ENCODE measurements at places on chromosomes 4 and X.

- DNase-seq, result no peak
These were observed 73.3 kb upstream of the PPP3CA start for GRCh38 chr4:101420661-101421060.

DNA sequence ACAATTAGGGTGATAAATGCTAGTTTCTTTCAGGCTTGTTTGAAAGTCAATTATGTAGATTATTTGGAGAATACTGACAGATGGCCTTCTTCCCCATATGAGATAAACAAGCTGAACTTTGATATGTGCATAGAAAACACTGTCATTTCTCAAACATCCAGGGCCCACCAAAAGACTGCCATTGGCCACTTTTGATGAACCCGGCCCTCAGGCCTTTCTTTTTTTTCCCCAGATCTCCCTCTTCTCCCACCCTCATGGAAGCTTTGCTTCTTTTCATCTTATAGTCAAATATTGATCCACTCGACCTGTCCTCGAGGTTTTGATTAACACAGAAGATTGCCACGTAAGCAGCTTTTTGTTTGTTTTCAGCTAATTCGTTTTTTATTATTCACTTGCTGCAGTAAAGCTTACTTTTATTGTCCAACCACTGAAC is 377.4 kb downstream of the SMARCA1 start:
- DNase-seq, result no peak

DNA sequence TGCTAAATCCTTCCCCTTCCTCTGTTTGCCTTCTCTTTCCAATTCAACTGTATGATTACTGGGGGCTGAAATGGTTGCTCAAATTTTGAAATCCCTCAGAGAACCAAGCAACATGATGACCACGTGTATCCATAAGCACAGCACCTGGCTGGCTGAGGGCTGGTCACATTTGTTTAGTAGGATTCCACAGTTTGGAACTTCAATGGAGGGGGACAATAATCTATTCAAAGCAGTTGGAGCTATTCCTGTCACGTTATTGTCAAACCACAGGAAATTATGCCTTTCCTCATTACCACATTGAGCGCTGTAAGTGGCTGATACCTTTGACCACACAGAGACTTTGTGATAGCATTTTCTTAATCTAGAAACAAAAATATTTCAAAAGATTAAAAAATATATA is 7.0 kb downstream of the TMSB4X start:
- peak; percentile 61 for DNase-seq

DNA sequence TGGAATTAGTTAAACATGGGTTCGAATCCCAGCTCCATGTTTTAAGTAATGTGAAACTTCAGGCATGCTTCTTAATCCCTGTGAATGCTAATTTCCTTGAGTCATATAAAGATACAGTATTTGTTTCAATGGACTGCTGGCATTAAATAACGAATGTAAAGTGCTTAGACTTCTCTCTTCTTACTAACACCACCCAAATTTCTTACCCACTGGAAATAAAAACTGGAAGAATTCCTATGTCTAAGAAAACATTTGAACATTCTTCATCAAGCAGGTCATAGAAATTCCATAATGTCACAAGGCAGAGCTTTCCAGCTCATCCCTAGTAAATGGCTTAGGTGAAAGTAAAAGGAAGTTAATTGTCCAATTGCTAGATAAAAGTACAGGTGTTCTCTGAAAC is 172.5 kb downstream of the ANK2 start:
- no peak for DNase-seq

DNA sequence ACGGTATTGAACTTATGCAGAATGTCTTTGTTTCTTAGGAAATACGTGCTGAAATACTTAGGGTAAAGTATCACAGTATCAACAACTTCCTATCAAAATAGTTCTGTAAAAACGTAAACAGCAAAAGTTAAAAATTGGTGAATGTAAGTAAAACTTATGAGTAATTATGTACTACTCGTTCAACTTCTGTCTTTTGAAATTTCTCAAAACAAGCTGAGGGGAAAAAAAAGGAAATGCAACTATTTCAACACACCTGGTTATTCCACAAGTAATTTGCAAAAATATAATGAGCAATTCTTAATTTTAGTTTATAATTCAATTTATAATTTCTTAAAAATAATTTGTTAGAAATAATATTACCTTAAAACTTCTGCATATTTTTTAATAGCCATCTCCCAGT is 8.3 kb downstream of the PPID start:
- no peak for DNase-seq

DNA sequence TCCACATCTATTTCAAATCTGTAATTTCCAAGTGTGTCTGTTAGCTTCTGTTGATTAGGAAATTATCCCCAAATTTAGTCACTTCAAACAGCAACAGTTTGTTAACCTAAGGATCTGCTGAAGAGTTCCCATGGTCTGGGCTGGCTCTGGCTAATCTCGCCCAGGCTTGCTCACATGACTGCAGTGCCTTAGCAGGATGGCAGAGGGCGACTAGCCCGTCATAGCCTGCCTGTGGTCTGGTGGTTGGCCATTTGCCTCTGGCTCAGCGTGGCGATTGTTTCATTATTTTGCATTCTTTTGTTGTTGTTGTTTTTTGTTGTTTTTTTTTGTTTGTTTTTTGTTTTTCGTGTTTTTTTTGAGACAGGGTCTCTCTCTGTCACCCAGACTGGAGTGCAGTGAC is 264.0 kb downstream of the TRIML1 start:
- peak; percentile 1 for DNase-seq

GRCh38 chr4:137535718-137536117 is 3.4 kb upstream of the PCDH18 start:
- no peak for DNase-seq

GRCh38 chr4:53589511-53589910 is 1.8 kb downstream of the LNX1 start:
- no peak for DNase-seq

DNA sequence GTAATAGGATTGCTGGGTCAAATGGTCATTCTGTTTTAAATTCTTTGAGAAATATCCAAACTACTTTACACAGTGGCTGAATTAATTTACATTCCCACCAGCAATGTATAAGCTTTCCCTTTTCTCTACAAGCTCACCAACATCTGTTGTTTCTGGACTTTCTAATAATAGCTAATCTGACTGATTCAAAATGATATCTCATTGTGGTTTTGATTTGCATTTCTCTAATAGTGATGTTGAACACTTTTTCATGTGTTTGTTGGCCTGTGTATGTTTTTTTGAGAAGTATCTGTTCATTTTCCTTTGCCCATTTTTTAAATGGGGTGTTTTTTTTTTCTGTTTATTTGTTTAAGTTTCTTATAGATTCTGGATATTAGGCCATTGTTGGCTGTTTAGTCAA is 659.0 kb upstream of the GNPDA2 start:
- no peak for DNase-seq

DNA sequence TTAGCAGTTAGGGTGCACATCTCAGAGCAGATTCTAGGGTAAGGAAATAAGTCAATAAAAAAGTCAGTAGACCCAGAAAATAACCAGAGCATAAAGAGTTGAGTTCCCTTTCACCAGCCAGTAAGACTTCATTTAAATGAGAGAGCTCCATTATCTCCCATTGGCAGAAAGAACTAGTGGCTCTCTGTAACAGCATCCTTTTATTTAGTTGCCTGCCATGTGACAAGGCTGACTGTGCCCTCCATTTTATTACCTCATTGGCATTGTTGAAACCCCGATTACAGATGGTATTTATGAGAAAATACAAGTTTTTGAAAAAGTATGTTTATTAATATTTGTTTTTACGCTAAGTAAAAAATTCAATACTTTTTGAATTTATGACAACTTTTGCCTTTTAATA is 859.5 kb upstream of the NDST4 start:
- no peak for DNase-seq

GRCh38 chr4:180581061-180581460 is 1662.1 kb upstream of the TENM3 start:
- no peak for DNase-seq

DNA sequence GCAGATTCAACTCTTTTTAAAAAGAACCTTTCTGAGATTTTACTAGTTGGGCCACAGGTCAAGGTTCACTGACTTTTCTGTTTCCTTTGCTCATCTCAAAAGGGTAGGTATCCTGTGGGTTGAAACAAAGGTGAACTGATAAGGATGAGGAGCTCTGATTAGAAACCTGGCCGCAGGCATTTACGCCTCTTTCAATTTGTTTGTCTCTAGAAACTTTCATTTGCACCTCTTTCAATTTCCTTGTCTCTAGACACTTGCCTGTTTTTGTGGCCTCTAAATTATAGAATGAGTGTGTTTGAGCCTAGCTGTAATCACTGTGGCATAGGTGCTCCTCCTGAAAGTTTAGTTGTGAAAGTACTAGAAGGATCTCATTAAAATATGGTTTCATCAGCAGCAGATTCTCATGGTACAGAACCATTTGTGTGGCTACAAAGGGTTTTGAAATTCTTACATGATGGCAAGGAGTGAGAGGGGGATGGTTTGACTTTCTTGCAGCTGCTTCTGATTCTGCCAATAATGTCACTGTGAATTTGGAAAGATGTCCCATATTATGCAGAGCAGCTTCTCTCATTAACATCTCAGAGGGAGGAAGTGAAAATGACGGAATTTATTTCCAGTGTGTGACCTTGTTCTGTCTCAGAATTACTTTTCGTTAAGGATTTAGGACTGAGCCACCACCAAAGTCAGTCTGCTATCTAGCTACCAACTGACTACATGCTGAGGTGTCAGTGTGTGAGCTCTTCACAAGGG is 142.2 kb downstream of the SH2D1A start:
- no peak for DNase-seq

DNA sequence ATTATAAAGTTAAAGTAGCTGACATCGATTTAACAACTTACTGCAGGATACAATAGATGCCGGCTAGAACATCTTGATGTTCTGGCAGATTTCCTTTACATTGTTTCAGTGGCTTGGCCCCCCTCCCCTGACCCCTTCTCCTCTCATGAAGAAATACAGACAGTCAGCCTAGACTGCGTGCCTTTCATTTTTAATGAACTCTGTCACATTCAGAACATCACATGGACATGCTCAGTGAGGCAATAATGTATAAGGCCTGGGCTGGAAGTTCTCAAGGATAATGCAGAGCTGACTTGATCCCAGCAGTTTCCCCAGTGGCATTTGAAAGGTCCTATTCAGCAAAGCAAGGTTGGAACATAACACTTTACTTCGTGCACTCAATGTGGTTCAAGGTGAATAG is 239.2 kb downstream of the ANK2 start:
- DNase-seq, result no peak

DNA sequence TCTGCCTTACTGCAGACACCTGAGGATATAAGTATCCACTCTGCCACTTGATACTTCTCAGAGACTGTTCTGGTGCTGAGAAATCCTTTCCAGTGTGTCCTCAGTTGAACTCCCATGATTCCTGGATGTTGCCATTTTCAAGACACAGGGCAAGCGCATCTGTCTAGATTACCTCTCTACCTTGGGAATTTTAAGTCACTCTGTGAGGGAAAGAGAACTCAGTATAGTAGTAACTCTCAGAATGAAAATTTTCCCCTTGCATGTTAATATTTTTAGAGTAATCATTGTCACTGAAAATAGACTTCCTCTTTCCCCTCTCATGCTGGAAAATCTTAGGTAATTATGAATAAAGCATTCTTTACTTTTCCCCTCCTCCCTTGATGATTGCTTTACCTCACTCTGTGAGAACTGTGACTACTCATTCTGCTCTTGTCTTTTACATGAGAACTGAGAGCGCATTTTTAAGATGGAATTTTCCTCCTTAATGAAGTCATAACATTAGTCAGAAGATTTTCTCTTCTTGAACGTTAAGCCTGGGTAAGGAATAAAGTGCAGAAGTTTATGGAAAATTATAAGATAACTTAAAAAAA is 45.0 kb downstream of the TET2 start:
- DNase-seq, result peak; percentile 24

DNA sequence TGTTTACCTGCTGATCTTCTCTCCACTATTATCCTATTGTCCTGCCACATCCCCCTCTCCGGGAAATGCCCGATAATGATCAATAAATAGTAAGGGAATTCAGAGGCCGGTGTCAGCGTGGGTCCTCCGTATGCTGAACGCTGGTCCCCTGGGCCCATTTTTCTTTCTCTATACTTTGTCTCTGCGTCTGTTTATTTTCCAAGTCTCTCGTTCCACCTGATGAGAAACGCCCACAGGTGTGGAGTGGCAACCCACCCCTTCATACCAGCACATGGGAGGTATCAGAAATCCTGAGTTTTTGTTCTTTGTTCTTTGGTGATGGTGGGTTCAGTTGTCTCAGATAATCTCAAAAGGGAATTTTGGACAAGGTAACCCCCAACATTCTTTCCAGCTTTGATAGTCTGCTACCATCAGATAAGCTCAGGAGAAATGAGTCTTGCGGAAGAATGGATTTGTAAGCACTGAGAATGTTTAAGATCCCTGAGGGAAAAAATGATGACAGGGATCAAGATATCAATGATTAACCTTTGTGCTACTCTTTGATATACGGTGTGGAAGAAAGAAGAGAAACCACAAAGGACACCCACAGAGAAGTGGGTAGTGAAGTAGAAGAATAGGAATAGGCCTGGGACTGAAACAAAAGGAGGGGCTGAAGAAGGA is 117.9 kb downstream of the CEP44 start:
- no peak for DNase-seq

GRCh38 chrX:11429538-11430085 is 136.4 kb downstream of the AMELX start:
- no peak for DNase-seq

DNA sequence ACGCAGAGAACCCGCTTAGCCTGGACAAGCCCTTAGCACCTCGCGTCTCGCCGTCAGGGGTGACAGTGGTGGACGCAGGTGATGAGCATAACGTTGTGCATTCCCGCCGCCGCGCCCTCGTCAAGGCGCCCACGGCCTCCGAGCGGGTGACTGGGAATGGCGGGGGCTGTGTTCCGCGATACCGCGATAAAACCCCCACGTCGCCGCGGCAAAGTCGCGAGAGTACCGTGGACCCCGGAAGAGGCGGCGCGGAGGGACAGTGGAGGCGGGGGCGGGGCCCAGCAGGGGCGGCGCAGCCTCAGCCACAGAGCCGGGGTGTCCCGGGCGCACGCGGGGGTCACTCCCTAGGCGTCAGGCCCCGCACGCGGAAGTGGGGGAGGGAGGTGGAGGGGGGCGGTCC is 53.8 kb downstream of the ZFYVE28 start:
- no peak for DNase-seq

- DNase-seq, result no peak
These were observed 6.5 kb downstream of the NEUROG2 start for GRCh38 chr4:112509243-112510141.

DNA sequence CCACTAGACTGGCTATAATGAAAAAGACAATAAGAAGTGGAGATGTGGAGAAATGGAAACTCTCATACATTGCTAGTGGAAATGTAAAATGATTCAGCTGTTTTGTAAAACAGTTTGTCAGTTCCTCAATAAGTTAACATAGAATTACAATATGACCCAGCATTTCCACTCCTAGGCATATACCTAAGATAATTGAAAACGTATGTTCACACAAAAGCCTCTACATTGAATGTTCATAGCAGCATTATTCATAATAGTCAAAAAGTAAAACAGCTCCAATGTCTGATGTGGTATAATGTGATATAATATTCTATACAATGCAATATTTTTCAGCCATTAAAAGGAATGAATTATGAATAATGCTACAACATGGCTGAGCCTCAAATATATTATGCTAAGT is 10.2 kb downstream of the EDA start:
- no peak for DNase-seq

All from Kasumi-1 (cell line).